Caki2 (cell line): ENCODE measurements at places on chromosomes 6 and 20.
A peak's percentile ranks its signal among the peaks of the same experiment; 100 is the strongest.

DNA sequence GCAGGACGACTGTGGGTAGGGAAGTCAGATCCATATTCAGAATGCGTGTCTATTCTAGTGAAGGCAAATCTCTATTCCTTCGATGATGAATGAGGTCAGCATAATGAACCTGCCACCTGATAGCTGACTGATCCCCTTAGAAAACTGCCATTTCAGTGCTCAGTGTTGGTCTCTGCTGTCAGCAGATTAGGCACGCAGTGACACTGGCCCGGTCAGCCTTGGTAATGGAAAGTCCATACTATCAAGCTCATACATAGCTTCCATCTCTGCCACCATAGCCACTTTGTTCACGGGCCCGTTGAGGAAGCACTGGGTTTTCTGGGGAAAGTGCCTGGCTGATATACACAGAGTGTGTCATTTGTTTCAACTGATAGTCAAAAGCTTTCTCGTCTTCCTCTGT, 54.0 kb downstream of the C6orf52 start:
- DNase-seq = no peak

- DNase-seq = peak; percentile 81
These were observed at the start of gene ULBP1 for GRCh38 chr6:149963462-149964307. Gene ULBP1, plus strand, starts transcription at chr6:149963943. Its CDS starts 107 bp downstream, at chr6:149964050.

DNA sequence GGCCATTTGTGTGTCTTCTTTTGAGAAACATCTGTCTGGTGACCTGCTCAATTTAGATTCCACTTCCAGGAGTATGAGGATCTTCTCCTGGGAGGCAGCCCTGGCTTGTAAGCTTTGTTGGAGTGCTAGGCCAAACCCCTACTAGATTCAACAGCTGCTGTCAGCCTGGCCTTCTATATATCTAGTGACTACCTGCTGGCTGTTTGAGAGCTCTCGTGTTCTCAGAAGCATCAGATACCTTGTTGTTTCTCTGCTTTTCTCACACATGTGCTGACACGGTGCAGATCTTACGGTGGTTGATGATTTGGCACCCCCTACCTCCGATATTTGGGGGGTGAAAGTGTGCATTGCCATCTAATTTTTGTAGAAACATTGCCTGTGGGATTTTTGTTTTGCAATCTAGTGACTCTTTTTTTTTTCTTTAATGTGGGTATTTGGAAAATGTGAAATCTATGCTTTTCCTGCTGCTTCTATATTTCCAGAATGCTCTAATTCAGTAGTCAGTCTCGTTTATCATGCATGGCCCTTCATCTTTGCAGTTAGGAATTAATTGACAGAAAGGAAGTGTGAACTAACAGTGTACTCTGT, 4.7 kb downstream of the CCN2 start:
- DNase-seq = no peak

DNA sequence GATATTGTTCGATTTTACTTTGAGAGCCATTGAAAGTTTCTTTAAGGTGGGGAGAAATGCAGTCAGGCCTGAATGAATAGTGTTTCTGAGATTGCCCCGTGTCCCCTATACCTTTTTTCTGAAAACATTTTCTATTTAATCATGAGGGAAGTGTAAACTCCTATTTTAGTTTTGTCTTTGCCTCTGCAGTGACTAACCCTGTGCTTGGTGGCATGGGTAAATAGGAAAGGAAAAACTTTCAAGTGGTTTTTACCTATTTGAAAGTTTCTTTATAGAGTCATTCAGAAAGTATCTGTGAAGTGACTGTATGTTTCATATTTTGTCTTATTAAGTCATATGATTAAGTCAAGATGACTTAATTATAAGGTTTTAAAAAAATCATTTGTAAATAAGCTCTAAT, 14.5 kb downstream of the SNRNP48 start:
- DNase-seq = no peak

- no peak for DNase-seq
These were observed 33.0 kb downstream of the HDDC2 start for GRCh38 chr6:125268765-125269164.

DNA sequence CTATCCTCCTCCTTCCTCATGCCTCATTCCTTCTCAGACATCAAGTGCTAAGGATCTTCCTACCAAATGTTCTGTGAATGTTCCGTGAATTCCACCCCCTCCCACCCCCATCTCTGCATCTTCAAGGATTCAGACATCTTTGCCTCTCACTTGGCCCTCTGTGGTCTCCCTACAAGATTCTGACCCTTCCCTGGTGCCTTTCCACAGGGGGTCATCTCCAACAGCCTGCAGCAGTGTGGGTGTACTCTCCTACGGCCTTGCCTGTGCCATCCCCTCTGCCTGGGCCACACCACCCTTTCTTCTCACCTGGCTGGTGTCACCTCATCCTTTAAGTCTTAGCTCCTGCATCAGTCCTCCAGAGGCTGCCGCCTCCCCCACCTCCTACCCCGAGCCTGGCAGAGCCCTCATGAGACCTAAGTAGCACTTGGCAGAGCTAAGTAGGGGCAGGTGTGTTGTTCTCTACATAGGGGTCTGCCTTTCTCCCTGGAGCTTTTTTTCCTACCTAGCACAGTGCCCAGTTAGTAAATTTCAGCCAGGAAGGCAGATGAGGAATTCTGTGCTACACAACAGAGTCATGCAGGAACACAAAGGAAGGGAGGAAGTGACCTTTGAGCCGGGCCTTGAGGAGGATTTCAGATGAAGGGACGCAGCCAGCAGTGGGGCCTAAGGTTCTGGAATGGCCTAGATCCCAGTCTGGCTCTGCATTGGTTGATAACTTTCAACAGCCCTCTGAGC, 43.1 kb downstream of the TM9SF4 start:
- no peak for DNase-seq

- DNase-seq = peak; percentile 79
These were observed 15.0 kb downstream of the ALDH8A1 start for GRCh38 chr6:134934793-134935485.

- DNase-seq = no peak
These were observed 335.8 kb upstream of the FLRT3 start for GRCh38 chr20:14673164-14673563.

DNA sequence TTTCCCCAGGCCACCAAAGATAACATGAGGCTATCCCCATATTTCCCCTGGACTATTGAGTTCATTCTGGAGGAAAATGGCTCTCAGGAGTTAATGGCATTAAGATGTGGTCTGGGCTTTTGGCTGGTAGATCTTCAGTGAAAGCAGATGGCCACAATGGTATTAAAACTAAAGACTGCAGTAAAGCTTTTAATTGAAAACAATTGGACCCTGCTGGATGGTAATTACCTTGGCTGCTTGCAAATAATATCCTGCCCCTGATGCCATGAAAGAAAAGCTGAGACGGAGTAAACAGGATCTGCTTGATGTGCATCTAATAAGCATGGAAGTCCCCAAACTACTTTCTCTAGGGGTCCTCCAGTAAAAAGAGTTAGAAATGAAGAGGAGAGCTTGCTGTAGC, 255.8 kb downstream of the QKI start:
- no peak for DNase-seq

- DNase-seq = no peak
These were observed 1.1 kb downstream of the JAG1 start for GRCh38 chr20:10672624-10673127.

- DNase-seq = no peak
These were observed 40.5 kb upstream of the PLCB4 start for GRCh38 chr20:9028419-9028818.

- DNase-seq = peak; percentile 5
These were observed 284.5 kb upstream of the GJE1 start for GRCh38 chr6:141848029-141848890.

- DNase-seq = no peak
These were observed 127.4 kb upstream of the AFDN start for GRCh38 chr6:167699141-167699931.

GRCh38 chr6:86193821-86194220, 551.1 kb upstream of the SYNCRIP start:
- no peak for DNase-seq
